ENCODE measurements at places on chromosomes 7 and 10.

DNA sequence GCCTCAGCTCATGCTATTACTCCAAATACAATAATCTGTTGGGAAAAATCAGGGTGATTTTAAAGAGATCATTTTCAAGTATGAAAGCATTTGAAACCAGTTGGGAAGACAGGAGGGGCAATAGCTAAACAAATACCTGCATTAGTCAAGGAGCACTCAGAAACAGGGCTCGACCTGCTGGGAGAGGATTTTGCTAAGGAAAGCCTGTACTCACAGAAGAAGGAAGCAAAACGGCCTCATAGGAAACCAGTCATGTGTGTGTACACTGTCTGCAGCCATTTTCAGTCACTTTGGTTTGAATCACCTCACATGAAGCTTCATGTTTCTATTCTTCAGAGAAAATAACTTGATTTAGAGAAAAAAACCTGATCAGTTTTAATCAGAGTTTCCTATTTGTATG, 38.6 kb downstream of the FZD1 start:
- DNase-seq, result no peak

DNA sequence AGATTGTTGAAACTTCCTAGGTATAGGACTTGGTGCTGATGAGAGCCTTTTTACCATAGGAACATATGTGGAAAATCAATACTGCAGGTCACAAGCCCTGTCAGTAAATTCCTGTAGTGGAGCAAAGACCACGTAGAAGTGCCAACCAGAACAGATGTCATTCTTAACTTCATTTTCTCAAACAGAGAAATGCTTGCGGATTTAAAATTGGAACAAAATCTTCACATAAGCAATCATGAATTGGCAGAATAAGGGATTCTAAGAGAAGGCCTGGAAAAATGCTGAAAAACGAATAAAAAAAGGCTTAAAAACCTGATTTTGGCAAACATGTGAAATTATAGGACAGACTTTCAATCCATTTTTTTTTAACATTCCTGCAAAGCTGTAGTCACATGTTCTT, 80.8 kb upstream of the SMIM30 start:
- DNase-seq, result no peak

GRCh38 chr10:47241946-47242867, 57.8 kb upstream of the GDF10 start:
- DNase-seq, result no peak

- no peak for DNase-seq
Measured at GRCh38 chr7:118689403-118689802, 464.9 kb downstream of the ANKRD7 start.

- no peak for DNase-seq
Measured at GRCh38 chr10:62239994-62240393, 28.6 kb downstream of the RTKN2 start.

- no peak for DNase-seq
Measured at GRCh38 chr10:114801411-114801813, 20.2 kb upstream of the FHIP2A start.

GRCh38 chr7:41491308-41491707, 211.6 kb downstream of the INHBA start:
- no peak for DNase-seq

DNA sequence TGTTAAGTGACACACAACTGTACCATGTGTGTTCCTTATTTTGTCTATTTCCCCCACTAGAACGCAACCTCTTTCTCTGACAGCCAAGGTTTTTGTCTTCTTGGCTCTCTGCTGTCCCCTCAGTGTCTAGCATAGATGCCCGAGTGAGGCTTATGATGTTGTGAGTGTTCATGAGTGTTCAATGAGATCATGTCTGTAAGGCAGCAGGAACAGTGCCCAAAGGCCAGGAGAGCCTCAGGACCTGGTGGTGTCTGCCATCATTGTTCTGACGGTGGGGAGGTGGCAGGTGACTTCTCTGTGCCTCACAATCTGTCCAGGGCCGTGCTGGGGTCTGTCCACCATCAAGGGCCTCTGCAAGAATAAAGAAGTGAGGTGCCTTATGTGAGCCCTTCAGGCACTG, 66.5 kb downstream of the JCAD start:
- DNase-seq, result no peak

DNA sequence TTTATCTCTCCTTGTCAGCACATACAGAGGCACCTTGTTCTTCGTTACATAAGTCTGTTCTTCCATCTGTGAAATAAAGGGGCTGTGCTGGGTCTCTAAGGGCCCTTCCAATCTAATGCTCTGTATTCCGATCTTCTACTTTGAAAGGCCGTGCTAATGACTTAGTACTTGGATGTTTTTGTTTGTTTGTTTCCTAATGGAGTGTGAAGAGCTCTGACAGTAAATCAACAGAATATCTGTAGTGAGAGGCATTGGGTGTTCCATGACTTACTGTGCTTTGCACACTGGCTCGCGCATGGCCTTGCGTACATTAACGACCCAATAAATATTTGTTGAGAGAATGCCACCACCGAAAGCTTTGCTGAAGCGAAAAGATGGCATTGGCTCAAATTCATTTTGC, 162.1 kb downstream of the CHN2 start:
- DNase-seq, result no peak

DNA sequence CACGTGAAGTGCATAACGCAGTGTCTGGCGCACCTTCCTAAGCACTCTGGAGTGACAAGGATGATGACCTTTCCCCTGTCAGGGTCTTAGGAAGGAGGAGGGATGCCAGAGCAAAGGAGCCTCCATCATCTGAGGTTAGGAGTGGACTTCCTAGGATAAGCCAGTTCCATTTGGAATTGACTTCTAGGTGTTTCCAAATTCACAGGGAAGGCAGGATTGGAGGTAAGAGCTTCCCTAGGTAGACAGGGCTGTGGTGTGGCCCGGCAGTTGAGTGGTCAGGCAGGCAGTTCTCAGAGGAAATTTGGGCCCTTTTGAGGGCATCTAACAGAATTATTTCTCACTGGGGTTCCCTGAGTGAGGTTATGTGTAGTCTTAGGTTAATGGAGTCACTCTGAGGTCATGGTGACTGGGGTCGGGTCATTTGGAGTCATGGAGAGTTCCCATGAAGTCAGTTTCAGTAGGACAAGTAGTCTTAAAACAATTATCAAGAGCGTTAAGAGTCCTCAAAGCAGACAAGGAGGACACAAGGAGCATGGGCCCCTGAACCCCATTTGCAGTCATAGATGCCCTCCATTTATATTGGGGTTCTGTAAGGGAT, 8.2 kb downstream of the PPIF start:
- no peak for DNase-seq

DNA sequence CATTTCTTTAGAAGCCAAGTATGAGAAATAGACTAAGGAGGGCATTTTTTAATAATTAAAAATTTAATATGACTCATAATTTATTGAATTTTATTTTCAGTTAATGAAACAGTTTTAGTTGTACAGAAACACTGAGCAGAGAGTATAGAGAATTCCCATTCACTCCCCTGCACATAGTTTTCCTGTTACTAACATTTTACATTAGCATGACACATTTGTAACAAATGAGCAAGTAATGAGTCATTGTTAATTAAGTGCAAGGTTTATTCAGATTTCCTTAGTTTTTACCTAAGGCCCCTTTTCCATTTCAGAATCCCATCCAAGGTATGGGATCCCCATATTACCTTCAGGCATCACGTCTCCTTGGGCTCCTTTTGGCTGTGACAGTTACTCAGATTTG, 271.5 kb upstream of the FZD8 start:
- DNase-seq, result no peak

GRCh38 chr7:101278461-101279292, 33.8 kb upstream of the FIS1 start:
- no peak for DNase-seq

GRCh38 chr7:136030330-136030729, 53.2 kb upstream of the MTPN start:
- DNase-seq, result no peak

DNA sequence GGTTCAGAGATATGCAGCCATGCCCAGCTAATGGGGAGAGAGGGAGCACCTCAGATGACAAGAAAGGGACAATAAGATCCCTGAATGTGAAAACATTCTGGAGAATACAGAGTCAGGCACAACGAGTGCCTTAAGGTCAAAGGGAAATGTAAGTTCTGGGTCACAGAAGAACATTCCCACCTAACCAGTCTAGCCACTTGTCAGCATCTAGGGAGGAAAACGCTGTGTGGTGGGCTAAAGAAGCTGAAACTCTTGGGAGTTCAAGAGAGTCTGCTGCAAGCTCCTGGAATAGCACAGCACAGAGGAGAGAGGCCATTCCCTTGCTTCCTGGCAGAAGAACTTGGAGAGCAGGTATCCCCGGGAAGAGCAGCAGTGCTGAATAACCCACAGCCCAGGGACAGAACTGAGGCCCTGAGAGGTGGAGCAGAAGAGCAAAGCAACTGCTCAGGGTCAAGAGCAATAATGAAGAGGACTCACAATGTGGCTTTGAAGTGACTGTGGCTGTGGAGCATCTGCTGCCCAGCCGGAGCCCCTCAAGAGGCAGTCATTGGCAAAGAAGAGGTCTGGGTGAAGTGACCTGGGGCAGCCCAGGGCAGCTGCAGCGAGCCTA, 182.3 kb downstream of the NPSR1 start:
- no peak for DNase-seq

- no peak for DNase-seq
Measured at GRCh38 chr7:124263232-124263827, 230.5 kb upstream of the TMEM229A start.

DNA sequence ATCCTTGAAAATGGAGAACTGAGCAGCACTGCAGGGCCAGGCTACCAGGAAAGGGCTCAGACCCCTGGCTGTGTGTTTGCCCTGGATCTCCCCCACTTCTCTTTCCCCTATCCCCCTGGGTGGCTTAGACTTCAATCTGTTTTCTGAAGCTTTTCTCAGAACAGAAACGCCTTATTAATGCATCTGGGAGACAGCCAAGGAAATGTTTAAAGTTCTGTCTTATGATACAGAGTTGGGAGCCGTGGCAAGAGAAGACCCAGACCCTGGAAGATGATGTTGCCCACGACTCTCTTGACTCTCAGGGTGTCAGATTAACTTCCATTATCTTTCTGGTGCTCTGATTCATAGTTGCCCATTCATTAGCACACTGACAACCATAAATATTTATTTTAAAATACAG, 107.1 kb downstream of the EBLN1 start:
- DNase-seq, result no peak

DNA sequence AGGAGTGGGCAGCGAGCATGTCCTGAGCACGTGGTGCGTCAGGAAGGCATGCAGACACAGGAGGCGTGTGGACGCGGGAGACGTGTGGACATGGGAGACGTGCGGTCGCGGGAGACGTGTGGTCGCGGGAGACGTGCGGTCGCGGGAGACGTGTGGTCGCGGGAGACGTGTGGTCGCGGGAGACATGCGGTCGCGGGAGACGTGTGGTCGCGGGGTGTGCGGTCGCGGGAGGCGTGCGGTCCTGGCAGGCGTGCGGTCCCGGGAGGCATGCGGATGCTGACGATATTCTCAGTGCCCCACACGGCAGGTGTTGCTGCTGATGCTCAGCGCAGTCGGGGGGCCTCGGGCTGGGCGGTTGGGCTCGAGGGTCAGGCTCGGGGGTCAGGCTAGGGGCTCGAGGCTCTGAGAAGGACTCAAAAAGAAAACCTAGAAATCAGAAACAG, 94.2 kb downstream of the NKX6-2 start:
- no peak for DNase-seq

DNA sequence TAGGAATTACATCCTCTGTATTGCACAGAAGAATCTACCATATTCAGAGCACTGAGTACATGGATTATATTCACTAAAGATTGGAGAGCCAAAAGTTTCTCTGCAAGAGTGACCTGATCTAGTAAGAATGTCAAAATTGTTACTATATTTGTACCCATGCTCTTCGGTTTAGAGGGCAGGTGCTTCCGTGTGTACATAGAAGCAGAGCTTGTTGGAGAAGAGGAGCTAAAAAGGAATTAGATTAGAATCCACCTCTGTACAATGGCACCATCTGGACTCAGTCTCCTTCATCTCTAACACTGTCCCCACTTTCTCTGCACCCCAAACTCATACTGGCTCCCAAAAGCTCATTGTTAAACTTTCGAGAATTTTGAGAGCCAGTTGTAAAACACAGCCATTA, 8.3 kb downstream of the CALD1 start:
- no peak for DNase-seq

DNA sequence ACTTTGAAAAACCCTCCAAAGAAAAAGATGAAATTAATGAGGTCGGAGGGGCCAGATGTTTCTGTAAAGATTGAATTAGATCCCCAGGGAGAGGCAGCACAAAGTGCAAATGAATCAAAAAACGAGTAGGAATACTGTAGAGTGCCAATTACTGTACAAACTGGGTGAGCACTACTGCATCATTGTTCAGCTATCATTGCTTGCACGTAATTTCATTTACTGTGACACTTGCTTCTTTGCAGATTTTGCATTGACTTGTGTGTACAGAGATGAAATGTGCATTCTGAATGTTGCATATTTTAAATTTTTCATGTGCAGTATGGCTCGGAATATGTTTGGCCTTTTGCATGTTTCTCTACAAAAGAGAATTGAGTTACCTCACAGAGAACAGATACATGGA, 123.7 kb downstream of the LCOR start:
- no peak for DNase-seq

DNA sequence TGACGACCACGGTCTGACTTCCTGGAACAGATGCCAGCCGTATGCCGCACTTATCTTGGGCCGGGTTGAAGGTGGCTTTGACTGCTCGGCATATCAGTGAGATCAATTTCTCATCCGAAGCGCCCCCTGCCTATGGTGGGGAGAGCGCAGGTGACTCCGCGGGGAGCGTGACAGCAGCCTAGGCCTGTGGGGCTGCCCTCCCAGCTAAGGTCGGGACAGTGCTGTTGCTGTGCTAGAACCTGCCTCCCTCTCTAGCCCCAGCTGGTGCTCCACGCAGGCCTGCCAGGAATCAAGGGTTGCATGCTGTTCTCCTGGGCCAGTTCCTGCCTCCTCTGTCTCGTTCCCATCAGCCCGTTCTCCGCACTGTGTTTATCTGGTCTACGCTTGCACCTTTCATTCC, 49.8 kb downstream of the PODXL start:
- no peak for DNase-seq

- DNase-seq, result no peak
Measured at GRCh38 chr7:23893176-23893941, 183.3 kb downstream of the STK31 start.

DNA sequence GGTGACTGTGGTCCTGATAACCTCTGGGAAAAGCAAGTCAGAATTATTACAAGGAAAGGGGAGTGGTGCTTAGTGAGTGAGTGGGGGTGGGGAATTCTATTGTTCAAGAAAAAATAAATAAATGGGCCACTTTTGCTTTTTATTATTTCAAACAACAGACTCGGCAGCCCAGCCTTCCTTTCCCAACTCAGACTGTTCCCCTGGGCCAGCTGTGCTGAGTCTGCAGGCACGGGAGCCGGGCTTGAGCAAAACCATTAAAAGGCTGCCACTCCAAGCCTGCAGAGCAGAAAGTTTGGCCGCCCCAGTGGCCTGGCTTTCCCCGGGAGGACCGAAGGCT, 90.0 kb downstream of the PLXNA4 start:
- no peak for DNase-seq

- no peak for DNase-seq
Measured at GRCh38 chr7:24972991-24973390, 7.0 kb downstream of the OSBPL3 start.

GRCh38 chr7:93146472-93147141, 1.6 kb downstream of the SAMD9L start:
- no peak for DNase-seq
